ENCODE measurements at places on chromosomes 2 and 18. TPM values are rescaled to one million over a fixed set of nuclear protein-coding genes. Genes with fewer than 3 reads are reported as not detected.

The HTR2B gene
- total RNA-seq: not detected

The SERPINB13 gene
- total RNA-seq: not detected

The SPATA3 gene
- total RNA-seq: not detected

The FAP gene
- total RNA-seq: 8.7 TPM

GRCh38 chr2:67528320-67528719 lies 131.2 kb downstream of the ETAA1 start:
- no peak overlapping the region for H3K27ac ChIP-seq
- H3K4me1 ChIP-seq: peaks cover 31% of the 10 kb centered on the region
- DNase-seq: no peak

GRCh38 chr2:112646791-112647689 lies 1.3 kb downstream of the SLC20A1 start:
- H3K27ac ChIP-seq: peak overlapping the region; percentile 94
- no peak for DNase-seq
- no peaks in the 10 kb centered on the region for H3K27me3 ChIP-seq
- H3K4me3 ChIP-seq: peak overlapping the region; percentile 77

- no peaks in the 10 kb centered on the region for H3K4me1 ChIP-seq
- H3K27ac ChIP-seq: no peak overlapping the region
- peaks cover 70% of the 10 kb centered on the region for H3K36me3 ChIP-seq
- H3K4me3 ChIP-seq: no peak overlapping the region
- no peaks in the 10 kb centered on the region for H3K27me3 ChIP-seq
Observed at GRCh38 chr2:37000318-37000717, 34.0 kb upstream of the STRN start.

- H3K4me3 ChIP-seq: no peak overlapping the region
- H3K4me1 ChIP-seq: no peaks in the 10 kb centered on the region
- H3K27ac ChIP-seq: no peak overlapping the region
- no peaks in the 10 kb centered on the region for H3K27me3 ChIP-seq
Observed at GRCh38 chr2:233680361-233681045, 1.2 kb upstream of the UGT1A7 start.

GRCh38 chr2:144643537-144644336 lies 123.8 kb upstream of the ZEB2 start:
- no peaks in the 10 kb centered on the region for H3K27me3 ChIP-seq
- no peaks in the 10 kb centered on the region for H3K36me3 ChIP-seq
- H3K4me1 ChIP-seq: no peaks in the 10 kb centered on the region
- H3K27ac ChIP-seq: no peak overlapping the region
- no peak for DNase-seq
- no peak overlapping the region for H3K4me3 ChIP-seq

GRCh38 chr18:45642238-45642637 lies 27.0 kb downstream of the SLC14A2 start:
- no peaks in the 10 kb centered on the region for H3K36me3 ChIP-seq
- no peak overlapping the region for H3K27ac ChIP-seq
- no peak for DNase-seq
- H3K27me3 ChIP-seq: no peaks in the 10 kb centered on the region

GRCh38 chr2:38735999-38736320 lies 15.2 kb downstream of the SRSF7 start:
- no peak overlapping the region for H3K27ac ChIP-seq
- H3K27me3 ChIP-seq: no peaks in the 10 kb centered on the region
- peaks cover 46% of the 10 kb centered on the region for H3K36me3 ChIP-seq
- no peak for DNase-seq

DNA sequence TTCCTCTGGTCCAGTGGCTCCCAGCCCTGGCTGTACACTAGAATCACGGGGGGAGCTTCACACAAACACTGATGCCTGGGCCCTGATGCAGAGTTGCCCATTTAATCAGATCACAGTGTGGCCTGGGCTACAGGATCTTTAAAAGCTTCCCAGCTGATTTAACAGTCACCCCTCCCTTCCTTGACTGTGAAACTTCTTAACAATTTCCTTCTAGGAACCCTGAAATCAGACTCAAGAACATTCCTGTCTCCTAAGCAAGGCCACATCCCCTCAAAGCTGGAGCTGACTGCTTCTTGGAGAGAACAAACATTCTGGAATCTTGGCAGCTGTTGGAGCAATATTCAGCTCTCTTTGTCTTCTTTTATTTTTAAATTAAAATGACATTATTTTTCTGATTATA lies 88.7 kb downstream of the ADD2 start:
- H3K4me1 ChIP-seq: no peaks in the 10 kb centered on the region
- no peak overlapping the region for H3K4me3 ChIP-seq
- H3K27ac ChIP-seq: no peak overlapping the region
- no peaks in the 10 kb centered on the region for H3K27me3 ChIP-seq
- H3K36me3 ChIP-seq: no peaks in the 10 kb centered on the region

GRCh38 chr2:154049561-154049960 lies 177.8 kb downstream of the GALNT13 start:
- no peak for DNase-seq
- H3K4me3 ChIP-seq: no peak overlapping the region
- no peak overlapping the region for H3K27ac ChIP-seq
- H3K36me3 ChIP-seq: no peaks in the 10 kb centered on the region

DNA sequence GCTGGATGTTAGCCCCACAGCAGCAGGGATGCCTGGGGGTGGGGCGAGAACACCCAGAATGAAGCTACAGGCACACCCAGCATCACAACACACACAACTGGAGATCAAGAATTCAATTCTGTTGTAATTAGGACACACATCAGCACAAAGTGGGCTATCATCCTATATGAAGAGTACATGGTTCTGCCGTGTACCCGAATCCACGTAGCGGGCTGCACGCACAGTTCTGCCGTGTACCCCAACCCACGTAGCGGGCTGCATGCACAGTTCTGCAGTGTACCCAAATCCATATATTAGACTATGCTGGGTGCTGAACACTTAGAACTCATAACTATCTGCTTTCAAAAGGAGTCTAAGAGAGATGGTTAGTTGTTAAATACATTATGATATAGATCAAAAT lies 86.5 kb downstream of the EIPR1 start:
- no peaks in the 10 kb centered on the region for H3K4me1 ChIP-seq
- no peak for DNase-seq
- no peak overlapping the region for H3K27ac ChIP-seq

DNA sequence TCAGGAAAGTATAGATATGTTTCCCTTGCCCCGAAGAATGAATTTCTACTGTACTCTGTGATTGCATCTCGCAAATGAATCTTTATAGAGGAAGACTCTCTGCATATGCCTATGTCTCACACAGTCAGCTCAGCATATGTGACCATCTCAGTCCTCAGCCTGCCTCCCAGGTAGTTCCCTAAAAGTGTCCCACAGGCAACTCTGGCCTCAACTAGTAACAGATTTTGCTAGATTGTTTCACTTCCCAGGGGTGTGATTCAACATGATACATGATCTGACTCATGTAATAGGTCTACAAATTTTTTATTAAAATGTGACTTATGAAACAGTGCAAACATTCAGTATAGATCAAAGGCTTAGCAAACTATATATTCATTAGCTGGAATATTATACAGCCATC lies 296.6 kb upstream of the CRIM1 start:
- H3K27me3 ChIP-seq: peaks cover 29% of the 10 kb centered on the region
- H3K27ac ChIP-seq: no peak overlapping the region
- no peaks in the 10 kb centered on the region for H3K4me1 ChIP-seq
- no peak overlapping the region for H3K4me3 ChIP-seq
- no peaks in the 10 kb centered on the region for H3K36me3 ChIP-seq

DNA sequence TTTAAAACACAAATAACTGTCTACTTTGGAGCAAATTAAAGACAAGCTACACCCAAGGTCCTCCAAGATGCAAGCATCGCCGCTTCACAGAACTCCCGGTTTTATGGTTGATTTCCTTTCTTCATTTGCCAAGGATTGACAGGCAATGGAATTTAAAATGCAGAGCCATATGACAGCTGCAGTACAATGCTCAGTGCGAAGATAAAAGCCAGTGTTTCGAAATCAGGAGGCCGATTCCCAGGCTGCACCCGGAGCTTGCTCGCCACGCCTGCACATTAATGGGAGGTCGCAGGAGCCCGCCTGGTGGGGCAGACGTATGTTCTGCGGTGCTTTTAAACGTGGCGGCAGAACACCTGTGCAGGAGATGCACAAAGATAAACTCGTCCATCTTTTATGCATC lies 727.6 kb upstream of the SOX11 start:
- no peak overlapping the region for H3K27ac ChIP-seq
- H3K4me3 ChIP-seq: no peak overlapping the region
- H3K4me1 ChIP-seq: no peaks in the 10 kb centered on the region
- no peak for DNase-seq
- no peaks in the 10 kb centered on the region for H3K27me3 ChIP-seq
- H3K36me3 ChIP-seq: no peaks in the 10 kb centered on the region

DNA sequence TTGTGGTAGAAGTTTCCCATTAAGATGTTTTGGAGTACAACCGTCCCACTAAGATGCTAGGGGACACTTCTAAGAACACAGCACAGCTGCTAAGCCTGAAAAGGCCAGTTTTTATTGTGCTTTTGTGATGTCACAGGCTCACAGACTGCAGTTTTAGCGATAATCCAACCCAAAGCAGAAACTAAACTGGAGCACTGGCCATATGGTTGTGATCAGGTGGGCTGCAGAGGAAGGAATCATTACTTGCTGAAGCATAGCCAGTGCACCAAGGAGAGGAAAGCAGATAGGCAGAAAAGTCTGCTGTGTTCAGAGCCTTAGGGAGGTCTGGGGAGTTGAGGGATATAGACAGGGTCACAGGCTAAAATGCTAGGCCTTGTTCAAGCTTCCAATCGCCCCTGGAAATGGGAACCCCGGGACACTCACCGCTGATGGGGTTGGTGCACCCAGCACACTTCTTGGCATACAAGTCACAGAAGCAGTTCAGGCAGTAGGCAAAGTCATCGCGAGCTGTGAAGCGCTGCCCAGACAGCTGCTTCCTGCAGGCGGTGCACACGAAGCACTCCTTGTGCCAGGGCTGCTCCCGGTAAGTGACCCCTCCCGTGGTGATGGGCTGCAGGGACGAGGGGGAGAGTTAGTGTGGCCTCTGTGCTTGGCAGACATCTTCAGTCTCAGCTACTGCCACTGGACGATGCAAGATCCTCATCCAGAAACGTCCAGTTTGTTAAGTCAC lies 25.7 kb downstream of the C2orf49 start:
- H3K36me3 ChIP-seq: peaks cover 96% of the 10 kb centered on the region
- H3K4me1 ChIP-seq: no peaks in the 10 kb centered on the region
- DNase-seq: no peak
- no peak overlapping the region for H3K27ac ChIP-seq
- H3K27me3 ChIP-seq: no peaks in the 10 kb centered on the region

DNA sequence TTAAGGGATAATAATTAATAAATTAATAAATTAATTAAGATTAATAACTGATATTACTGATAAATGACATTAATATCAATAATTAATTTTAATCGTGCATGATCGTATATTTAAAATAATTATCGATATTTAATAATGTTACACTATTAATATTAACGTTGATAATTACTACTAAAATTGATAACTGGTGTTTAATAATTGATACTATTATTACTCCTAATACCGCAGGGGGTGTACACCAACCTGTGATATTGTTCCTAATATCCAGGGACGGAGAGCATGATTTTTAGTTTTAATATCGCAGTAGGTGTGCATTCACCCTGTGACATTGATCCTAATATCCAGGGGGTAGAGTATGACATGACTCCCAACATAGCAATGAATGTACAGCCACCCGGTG lies 1930.8 kb downstream of the SUCLG1 start:
- peaks cover 6% of the 10 kb centered on the region for H3K36me3 ChIP-seq
- H3K27me3 ChIP-seq: no peaks in the 10 kb centered on the region
- no peak for DNase-seq
- no peak overlapping the region for H3K27ac ChIP-seq
- no peaks in the 10 kb centered on the region for H3K4me1 ChIP-seq

GRCh38 chr2:119113489-119113770 lies 45.1 kb downstream of the C1QL2 start:
- no peaks in the 10 kb centered on the region for H3K36me3 ChIP-seq
- H3K27ac ChIP-seq: no peak overlapping the region
- H3K27me3 ChIP-seq: peaks cover 44% of the 10 kb centered on the region
- H3K4me3 ChIP-seq: no peak overlapping the region
- H3K4me1 ChIP-seq: no peaks in the 10 kb centered on the region

DNA sequence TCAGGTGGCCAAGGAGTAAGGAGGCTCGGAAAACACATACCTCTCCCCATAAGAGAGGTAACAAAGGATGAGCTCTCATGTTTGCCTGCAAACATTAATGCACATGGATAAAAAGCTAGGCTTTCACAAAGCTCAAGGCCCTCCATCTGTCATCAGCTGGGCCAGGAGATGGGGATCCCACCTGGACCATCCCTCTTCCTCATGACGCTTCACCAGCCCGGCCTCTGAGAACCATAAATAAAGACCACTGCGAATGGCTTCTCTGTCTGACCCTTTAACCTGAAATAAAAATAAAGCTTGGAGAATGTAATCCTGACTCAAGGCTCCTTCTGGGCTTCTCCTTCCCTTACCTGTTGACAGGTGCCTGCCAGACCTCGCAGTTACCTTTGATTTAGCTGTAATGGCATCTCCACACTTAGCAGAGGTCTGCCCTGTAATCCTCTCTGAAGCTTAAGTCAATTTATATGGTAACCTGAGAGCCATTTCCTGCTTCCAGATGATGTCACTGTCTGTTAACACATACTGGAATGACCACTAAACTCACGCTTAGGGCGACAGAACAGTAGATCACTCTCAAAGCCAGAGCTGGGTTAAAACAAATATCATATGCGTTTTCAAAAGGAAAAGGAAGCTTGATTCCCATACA lies 29.3 kb upstream of the FOXI3 start:
- no peak overlapping the region for H3K4me3 ChIP-seq
- H3K27ac ChIP-seq: peak overlapping the region; percentile 20
- H3K4me1 ChIP-seq: no peaks in the 10 kb centered on the region
- H3K27me3 ChIP-seq: peaks cover 11% of the 10 kb centered on the region
- peak; percentile 53 for DNase-seq

- no peaks in the 10 kb centered on the region for H3K4me1 ChIP-seq
- no peak overlapping the region for H3K27ac ChIP-seq
- H3K36me3 ChIP-seq: no peaks in the 10 kb centered on the region
Observed at GRCh38 chr18:22166069-22166950, 3.1 kb upstream of the GATA6 start.

DNA sequence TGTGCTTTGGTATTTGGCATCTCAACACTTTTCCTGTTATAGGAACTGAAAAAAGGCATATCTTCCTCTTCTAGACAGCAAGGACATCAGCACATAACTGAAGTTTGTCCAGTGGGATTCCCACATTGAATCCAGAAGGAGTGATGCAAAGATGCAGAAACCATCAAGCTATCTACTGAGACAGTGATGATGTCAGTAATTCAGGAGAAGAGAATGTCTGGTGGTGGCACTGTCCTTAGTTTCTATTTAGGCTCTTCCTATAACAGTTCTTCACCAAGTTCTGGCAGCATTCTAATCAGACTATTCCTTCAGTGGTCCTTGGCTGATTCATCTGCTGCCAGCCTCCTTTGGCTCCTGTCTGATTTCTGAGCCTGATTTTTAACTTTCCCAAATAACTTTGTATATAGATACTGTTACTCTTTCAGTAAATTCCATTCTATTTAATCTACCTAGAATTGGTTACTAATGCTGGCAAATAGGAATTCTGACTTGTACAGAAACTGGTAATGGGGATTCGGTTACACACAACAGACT lies 56.6 kb upstream of the AGPS start:
- H3K4me1 ChIP-seq: peaks cover 16% of the 10 kb centered on the region
- H3K4me3 ChIP-seq: no peak overlapping the region
- DNase-seq: no peak

GRCh38 chr2:241309684-241310117 lies 5.8 kb downstream of the HDLBP start:
- peak; percentile 40 for DNase-seq
- H3K27ac ChIP-seq: peak overlapping the region; percentile 55
- no peak overlapping the region for H3K4me3 ChIP-seq
- peaks cover 45% of the 10 kb centered on the region for H3K4me1 ChIP-seq
- no peaks in the 10 kb centered on the region for H3K27me3 ChIP-seq
- H3K36me3 ChIP-seq: peaks cover 30% of the 10 kb centered on the region
